ENCODE measurements at places on chromosomes 16 and 17. TPM values are rescaled to one million over a fixed set of nuclear protein-coding genes. Genes with fewer than 3 reads are reported as not detected.

Gene NHLRC4
- polyA plus RNA-seq, result 2.2 TPM

Gene KCNG4
- polyA plus RNA-seq, result not detected

Gene CCL7
- polyA plus RNA-seq, result not detected

Gene TBC1D3D
- polyA plus RNA-seq, result 2.5 TPM

Gene DHX38
- 24.8 TPM for polyA plus RNA-seq

Gene DNASE1L2
- 0.68 TPM for polyA plus RNA-seq

Gene CBLN1
- polyA plus RNA-seq, result 0.42 TPM

Gene SCRN2
- polyA plus RNA-seq, result 139 TPM

Gene OTOP3
- not detected for polyA plus RNA-seq

Gene KRTAP4-1
- polyA plus RNA-seq, result not detected

Gene TRPV2
- polyA plus RNA-seq, result 0.72 TPM

Gene HERPUD1
- polyA plus RNA-seq, result 78.9 TPM

Gene SLC16A6
- not detected for polyA plus RNA-seq
